ENCODE measurements at places on chromosomes 5 and 9.

- no peak for DNase-seq
Measured at GRCh38 chr9:8011974-8012373, 212.4 kb upstream of the DMAC1 start.

GRCh38 chr9:89606624-89607311, 2.0 kb downstream of the GADD45G start:
- no peak for DNase-seq

DNA sequence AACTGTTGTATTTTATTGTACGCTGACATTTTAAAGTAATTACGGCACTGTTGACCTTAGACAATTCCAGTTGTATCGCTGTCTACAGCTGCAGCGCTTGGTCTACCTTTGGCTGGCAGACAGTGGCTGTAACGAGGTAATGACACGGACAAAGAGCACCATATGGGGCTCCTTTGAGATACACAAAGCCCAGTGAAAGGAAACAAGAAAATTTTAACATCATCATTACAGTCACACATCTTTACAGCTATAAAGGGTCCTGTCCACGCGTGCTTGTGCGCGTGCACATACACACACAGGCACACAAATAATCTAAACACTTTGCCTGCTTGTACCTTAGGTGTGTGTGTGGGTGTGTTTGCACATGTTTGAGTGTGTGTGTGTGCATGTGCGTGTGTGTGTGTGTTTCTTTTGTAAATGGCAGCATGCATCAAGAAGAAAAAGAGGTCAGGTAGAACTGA, 946.0 kb downstream of the NR2F1-AS1 start:
- no peak for DNase-seq

GRCh38 chr5:122312591-122313406, 762 bp downstream of the SNCAIP start:
- no peak for DNase-seq

DNA sequence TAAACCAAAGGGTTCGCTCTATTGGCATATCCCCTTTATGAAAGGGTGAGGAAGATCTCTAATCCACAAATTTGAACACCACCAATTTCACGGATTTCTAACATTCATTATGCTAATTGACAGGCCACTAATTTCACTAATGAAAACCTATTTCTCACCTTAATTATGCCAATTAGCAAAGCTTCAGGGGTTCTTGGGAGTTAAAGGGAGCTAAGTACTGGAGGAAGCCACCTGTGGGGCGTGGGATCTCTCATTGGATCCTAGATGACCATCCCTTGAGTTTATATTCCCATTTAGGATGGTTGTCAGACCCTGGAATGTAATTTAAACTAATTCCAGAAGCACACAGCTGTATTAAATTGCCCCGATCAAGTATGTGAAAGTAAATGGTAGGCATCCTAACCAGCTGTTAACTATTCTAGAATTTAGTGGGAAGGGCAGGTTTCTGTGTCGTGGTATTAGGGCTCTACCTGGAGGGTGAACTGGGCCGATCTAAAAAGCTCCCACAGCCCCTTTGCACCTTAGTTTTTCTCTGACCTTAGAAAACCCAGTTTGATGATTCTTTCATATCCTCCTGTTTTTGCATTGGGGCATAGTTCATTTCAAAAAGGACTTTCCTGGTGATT, 77.1 kb downstream of the C9orf152 start:
- DNase-seq = no peak

GRCh38 chr5:6442333-6442732, 6.3 kb upstream of the UBE2QL1 start:
- DNase-seq = no peak

GRCh38 chr9:89604729-89605464, at the start of gene GADD45G:
TSS of gene GADD45G (plus strand) at chr9:89605012. CDS start at chr9:89605122, 110 bp downstream.
- peak; percentile 92 for DNase-seq

GRCh38 chr5:54872810-54873209, 112.6 kb downstream of the ESM1 start:
- DNase-seq = no peak

DNA sequence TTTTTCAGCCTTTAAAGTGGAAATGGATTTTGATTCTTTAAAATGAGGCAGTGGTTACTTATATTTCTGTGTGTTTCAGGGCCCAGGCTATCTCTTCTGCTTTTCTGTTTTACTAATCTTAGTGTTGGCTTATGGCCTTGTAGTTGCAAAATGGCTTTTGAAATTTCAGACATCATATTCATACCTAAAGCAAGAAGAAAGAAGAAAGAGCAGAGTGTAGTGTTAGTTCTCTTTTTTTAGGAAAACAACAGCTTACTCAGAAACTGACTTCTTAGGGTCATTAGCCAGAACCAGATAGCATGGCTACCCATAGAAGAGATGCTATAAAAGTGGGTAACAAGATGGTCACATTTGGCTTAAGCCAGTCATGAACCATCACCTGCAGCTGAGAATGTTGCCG, 20.9 kb downstream of the ZBED3 start:
- DNase-seq = no peak

- DNase-seq = no peak
Measured at GRCh38 chr5:99815-100214, 7.8 kb downstream of the PLEKHG4B start.

DNA sequence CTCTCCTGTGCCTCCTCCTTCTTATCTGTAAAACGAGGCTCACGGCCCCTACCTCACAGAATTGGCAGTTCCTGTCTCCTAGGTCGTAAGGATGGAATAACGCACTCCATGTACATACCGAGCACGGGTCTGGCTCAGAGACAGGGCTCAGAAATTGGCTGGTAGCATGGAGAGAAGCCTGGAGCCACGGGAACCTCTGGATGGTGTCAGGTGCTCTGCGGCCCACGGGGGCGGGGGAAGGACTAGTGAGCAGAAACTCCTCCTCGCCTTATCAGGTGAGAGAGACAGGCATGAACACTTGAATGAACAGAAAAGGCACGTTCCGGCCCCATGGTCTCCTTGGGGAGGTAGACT, 15.4 kb upstream of the C5orf47 start:
- no peak for DNase-seq

DNA sequence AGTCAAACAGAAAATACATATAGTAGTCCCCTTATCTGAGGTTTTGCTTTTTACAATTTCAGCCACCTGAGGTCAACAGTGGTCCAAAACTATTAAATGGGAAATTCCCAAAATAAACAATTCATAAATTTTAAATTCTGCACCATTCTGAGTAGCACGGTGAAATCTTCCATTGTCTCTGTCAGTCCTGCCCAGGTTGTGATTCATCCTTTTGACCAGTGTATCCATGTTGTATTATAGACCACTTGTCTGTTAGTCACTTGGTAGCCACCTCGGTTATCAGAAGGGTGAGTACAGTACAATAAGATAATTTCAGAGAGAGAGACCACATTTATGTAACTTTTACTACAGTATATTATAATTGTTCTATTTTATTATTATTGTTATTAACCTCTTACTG, 2.8 kb downstream of the CCDC152 start:
- no peak for DNase-seq

DNA sequence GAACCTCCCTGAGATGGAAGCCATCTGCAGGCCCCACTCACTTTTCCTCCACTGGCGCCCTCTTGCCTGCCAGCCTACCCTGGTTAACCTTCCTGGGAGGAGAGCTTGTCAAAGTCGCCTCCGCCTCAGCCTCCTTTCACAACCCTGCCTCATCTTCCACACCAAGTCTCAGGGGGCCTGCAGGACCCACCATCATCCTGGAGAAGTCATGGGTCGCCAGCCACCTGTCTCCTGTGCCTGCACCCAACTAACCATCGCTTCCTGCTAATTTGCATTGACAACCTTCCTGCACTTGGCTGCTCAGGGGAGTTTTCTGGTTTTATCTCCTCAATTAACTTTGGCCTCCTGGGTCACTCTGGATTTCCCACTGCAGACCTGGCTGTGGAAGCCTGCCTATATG, 52.8 kb upstream of the GRHPR start:
- no peak for DNase-seq

DNA sequence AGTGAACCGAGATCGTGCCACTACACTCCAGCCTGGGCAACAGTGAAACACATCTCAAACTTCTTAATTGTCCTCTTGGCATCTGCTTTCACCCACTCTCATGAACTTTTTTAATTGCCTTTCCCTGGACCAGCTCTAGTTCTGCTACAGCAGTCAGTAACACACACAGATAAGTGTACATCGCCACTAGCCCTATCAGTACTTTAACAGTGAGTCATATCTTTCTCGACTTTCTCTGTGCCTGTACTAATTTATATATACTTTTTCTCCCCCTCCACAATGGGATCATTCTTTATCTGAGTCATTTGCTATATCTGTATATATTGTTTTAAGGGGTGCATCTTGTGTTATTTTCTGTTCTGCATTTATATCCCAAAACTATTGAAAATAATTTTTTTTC, 6.7 kb downstream of the CDC37L1 start:
- no peak for DNase-seq

DNA sequence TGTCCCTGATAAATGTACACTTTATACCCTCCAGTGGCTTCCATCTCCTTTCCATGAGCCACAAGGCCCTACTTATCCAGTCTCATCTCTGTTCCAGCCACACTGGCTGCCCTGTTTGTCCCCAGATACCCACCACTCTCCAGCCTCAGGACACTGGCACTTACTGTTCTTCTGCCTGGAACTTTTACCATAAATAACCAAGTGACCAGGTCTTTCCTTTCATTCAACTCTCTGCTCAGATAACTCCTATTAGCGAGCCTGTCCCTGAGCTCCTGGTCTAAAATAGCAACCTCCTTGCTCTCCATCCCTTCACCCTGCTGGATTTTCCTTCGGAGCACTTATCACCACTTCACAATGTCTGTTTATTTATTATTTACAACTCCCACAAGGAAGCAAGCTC, 16.6 kb upstream of the ENC1 start:
- no peak for DNase-seq

DNA sequence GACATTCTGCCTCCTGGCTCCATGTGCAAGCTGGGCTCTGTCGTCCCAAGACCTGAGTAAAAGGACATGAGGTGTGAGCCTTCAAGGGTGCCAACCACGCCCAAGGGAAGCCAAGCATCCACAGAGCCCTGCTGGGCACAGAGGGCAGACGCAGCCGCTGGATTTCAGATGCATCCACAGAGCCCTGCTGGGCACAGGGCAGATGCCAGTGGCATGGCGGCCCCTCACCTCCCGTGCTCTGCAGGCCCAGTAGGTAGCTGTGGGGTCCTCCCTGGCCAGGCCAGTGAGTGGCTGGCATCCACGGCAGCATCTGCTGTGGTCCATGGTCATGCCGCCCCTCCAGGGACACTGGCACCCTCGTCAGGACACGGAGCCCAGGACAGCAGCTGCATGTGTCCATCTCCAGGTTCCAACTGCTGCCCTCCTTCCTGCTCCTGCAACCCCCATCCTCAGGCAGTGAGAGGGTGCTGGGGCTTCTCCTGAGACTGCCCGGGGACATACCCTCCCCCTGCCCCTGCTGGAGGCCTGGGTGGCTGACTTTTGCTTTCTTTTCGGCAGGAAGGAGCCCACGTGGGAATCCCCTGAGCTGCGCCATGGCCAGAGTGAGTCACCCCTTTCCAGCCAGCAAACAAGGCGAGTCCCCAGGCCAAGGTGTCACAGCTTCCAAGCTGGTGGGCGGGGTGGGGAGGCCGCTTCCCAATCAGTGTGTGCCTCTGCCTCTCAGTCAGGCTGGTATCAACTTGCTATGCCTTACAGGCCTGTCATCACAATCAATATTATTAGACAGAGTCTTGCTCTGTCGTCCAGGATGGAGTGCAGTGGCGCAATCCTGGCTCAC, 4.0 kb upstream of the TRAF2 start:
- no peak for DNase-seq

DNA sequence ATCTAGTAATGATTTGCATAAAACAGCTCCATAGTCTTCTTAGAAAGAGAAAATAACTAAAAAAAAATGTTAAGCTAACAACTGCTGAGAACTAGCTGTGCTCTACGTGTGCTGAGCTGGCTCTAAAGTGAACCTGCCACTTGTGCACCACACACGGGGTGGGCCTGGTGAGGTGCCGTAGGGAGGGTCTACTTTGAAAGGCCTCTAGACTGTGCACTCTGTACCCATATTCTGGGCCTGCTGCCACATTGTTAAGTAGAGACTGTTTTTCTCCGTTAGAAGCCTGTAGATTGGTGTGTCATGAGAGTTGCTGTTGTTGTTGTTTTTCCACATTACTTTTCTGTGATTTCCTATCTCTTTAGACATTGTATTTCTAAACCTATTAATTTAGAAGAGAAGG, 93.9 kb downstream of the CD180 start:
- no peak for DNase-seq

DNA sequence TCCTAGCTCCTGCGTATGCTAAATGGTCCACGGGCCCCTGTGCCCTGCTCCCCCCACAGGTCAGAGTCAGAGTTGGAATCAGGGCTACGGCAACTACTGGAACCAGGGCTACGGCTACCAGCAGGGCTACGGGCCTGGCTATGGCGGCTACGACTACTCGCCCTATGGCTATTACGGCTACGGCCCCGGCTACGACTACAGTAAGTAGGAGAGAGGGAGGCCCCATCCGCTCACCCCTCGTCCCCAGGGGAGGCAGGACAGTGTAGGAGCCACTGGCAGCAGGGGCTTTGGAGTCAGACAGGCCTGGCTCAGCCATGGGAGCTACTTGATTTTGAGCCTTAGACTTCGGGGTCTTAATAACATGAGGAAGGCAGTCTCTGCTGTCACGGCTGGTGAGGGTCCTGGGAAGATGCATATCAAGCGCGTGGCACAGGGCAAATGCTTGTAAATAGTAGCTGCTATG, 5.8 kb downstream of the HNRNPAB start:
- DNase-seq = no peak

DNA sequence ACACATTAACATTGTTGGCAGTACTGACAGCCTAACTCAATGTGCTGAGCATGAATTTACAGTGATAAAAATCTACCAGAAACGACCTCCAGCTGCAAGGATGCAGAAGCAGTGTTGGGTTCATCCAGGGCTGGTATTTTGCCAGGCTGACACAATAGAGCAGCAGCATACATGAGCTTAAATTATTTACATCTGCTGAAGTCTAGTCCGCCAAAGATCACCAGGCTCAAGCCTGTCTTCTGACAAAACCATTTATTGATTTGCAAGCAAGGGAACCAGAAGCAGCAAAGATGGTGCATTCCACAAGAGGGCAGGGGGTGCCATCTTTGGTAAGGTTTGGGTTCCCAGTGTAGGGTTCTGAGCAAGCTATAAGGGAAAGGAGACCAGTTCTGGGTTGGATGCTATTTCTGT, 8.7 kb upstream of the C5orf34 start:
- DNase-seq = no peak

DNA sequence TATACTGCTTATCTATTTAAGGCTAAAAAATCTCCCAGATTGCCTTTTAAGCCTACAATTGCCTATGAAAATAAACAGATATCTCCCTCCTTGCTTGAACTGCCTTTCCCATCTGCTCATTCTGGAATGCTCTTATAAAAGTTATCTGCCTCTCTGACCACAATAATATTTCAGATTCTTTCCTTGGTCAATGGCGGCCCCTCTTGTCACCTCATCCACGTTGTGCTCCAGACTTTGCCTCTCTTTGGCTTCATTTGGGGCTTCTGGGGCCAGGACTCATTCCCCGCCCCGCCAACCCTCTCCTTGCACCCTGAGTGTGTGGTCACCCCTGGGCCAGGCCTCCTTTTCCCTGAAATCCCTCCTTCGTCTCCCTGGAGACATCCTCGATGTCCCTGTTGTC, 110.0 kb upstream of the RPS23 start:
- DNase-seq = no peak
